Head of caudate nucleus (tissue), 42 donors: ENCODE measurements at places on chromosomes 7 and 10.

GRCh38 chr7:54664235-54665228 is 94.5 kb downstream of the SEC61G start:
- peak; percentile 77 for DNase-seq

DNA sequence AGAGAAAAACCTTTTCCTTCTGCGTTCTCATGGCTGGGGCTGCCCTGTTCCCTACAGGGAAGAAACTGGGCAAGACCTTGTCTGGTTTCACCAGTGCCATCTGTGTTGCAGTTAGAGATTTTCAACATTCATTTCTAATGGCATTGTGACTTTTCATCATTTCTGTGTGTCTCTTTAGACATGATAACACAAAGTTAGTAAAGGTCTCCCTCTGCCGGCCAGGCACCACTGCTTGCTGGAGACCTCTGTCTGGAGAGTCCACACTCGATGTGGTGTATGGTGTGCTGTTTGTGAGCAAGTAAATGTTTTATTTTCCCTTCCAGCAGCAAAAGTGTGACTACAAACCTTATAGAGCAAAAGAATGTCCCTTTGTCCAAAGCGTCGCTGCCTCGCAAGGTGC is 213.5 kb downstream of the PAXIP1 start:
- DNase-seq = peak; percentile 88

GRCh38 chr10:56927701-56928100 is 566.6 kb upstream of the ZWINT start:
- DNase-seq = no peak

GRCh38 chr7:1546274-1546908 is 9.6 kb downstream of the TMEM184A start:
- DNase-seq = no peak

- peak; percentile 32 for DNase-seq
Observed at GRCh38 chr7:28407651-28408050, 4.7 kb upstream of the CREB5 start.

DNA sequence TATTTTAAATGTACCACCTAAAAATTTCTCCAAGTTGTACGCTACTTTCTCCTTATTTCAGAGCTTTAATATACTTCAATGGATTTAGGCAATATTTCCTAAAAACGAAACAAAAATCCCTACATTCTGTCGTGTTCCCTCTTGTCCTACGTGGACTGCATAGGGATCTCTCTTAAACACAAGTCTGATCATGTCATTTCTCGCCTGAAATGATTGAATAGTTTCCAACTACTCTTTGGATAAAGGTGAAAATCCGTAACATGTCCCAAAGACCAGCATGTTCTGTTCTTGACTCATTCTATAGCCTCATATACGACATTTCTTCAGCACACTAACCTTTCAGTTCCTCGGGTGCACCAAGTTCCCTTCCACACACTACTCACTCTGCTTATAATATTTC is 17.7 kb upstream of the TPK1 start:
- no peak for DNase-seq
